ENCODE measurements at places on chromosomes 11 and 22. TPM values are rescaled to one million over a fixed set of nuclear protein-coding genes. Genes with fewer than 3 reads are reported as not detected.

The KLHDC7B gene
- total RNA-seq, result not detected

The TNNI2 gene
- not detected for total RNA-seq

The MS4A2 gene
- 0.51 TPM for total RNA-seq

The DCDC1 gene
- total RNA-seq, result 0.09 TPM

The ANKK1 gene
- total RNA-seq, result not detected

The HIC2 gene
- 1.9 TPM for total RNA-seq

The EFCAB6 gene
- 2.8 TPM for total RNA-seq

The SCO2 gene
- not detected for total RNA-seq

The GAB4 gene
- not detected for total RNA-seq

The PRODH gene
- total RNA-seq, result 4.9 TPM

The KRTAP5-8 gene
- total RNA-seq, result not detected

The C22orf42 gene
- not detected for total RNA-seq

The ANO5 gene
- total RNA-seq, result 71.8 TPM

The CCDC116 gene
- 0.15 TPM for total RNA-seq

The CYP2D6 gene
- not detected for total RNA-seq

The PNPLA3 gene
- 0.08 TPM for total RNA-seq

The ACCSL gene
- not detected for total RNA-seq

The KRTAP5-2 gene
- total RNA-seq, result not detected

The TKFC gene
- 26.1 TPM for total RNA-seq

The OR51B4 gene
- not detected for total RNA-seq

The SCGB1D4 gene
- not detected for total RNA-seq

The TRPC6 gene
- 0.14 TPM for total RNA-seq

The MGAT3 gene
- 7.8 TPM for total RNA-seq

The ARHGEF12 gene
- total RNA-seq, result 155 TPM

The CTSC gene
- 13.6 TPM for total RNA-seq

The WNT11 gene
- 9.3 TPM for total RNA-seq

The TMEM45B gene
- 0.11 TPM for total RNA-seq

The MMP26 gene
- not detected for total RNA-seq

The IGLL1 gene
- not detected for total RNA-seq

The SHANK3 gene
- total RNA-seq, result 36.9 TPM

The OR51I1 gene
- not detected for total RNA-seq

The SYT12 gene
- total RNA-seq, result 0.59 TPM

The ASCL2 gene
- total RNA-seq, result not detected

The APOL2 gene
- 57.3 TPM for total RNA-seq

The GNB1L gene
- 0.92 TPM for total RNA-seq

The OR52I1 gene
- not detected for total RNA-seq

The RNF215 gene
- 10.5 TPM for total RNA-seq

The SLC6A5 gene
- total RNA-seq, result not detected

The FLRT1 gene
- 0.49 TPM for total RNA-seq

The FGF19 gene
- total RNA-seq, result not detected

The RHOG gene
- total RNA-seq, result 23.8 TPM

The OR5T3 gene
- total RNA-seq, result not detected

The PATE4 gene
- not detected for total RNA-seq

The EHF gene
- total RNA-seq, result 2.4 TPM

The CLDN5 gene
- 29.4 TPM for total RNA-seq

The SYCE3 gene
- not detected for total RNA-seq

The DRD2 gene
- not detected for total RNA-seq

The KREMEN1 gene
- total RNA-seq, result 35.9 TPM

The C11orf52 gene
- total RNA-seq, result 1.1 TPM

Measured in heart right ventricle (tissue), 16 donors.